ENCODE measurements at places on chromosomes 2 and 18.

GRCh38 chr2:46951290-46952064 lies 35.9 kb upstream of the MCFD2 start:
- DNase-seq: no peak

GRCh38 chr18:55477499-55477859 lies 110.5 kb downstream of the TCF4 start:
- DNase-seq: no peak

GRCh38 chr2:23760736-23761135 lies 166.2 kb downstream of the ATAD2B start:
- no peak for DNase-seq

GRCh38 chr2:169741-170140 lies 94.1 kb downstream of the SH3YL1 start:
- DNase-seq: no peak

DNA sequence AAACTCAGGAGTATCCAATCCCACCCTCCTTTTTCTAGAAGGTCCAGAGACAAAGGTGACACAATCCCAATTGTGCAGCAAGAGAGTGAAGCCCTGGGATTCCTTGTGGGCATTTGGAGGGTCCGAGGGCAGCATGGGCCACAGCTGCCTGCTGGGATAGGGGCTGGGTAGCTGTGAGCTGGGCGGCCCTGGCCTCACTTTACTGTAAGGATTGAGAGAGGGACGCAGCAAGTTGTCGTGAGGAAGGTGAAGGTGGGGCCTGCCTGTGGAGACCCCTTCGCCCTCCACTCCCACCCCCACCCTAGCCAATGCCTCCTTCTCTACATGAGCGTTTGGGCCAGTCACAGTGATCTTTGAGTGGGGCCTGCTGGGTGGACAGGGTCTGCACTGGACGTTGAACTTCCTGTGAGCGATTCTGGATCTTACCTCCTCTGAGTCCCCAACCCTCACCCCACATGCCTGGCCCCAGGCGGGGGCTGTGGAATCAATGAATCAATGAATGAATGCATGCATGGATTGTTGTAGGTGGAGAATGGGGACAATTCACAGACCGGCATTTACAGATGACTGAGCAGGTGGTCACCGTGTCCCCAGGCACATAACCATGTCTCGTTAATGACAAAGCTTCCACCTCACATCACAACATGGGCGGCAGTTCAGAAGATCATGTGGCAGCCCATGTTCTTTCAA lies 107.2 kb downstream of the INHBB start:
- no peak for DNase-seq

- no peak for DNase-seq
Observed at GRCh38 chr2:171963198-171963597, 36.6 kb upstream of the METAP1D start.

- DNase-seq: no peak
Observed at GRCh38 chr2:38835015-38835601, 40.6 kb downstream of the DHX57 start.

DNA sequence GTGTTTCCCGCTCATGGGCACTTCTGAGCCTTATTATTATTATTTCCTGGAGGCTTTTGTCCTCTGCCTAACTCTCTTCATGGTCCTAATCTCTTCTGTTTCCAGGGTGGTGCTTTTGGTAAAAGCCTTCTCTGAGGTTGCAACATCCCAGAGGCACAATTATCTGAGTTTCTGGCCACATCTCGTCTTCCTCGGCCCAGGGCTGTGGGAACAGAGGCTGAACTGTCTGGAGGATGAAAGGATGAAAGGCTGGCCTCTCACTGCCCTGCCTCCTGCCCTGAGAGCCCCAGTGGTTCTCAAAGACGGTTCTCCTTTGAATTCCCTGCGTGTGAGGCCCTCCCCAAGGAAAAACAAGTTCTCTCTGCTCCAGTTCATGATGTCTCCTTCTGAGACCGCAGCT lies 13.8 kb downstream of the GYPC start:
- DNase-seq: no peak

GRCh38 chr2:230668939-230669303 lies 43.7 kb upstream of the CAB39 start:
- no peak for DNase-seq

DNA sequence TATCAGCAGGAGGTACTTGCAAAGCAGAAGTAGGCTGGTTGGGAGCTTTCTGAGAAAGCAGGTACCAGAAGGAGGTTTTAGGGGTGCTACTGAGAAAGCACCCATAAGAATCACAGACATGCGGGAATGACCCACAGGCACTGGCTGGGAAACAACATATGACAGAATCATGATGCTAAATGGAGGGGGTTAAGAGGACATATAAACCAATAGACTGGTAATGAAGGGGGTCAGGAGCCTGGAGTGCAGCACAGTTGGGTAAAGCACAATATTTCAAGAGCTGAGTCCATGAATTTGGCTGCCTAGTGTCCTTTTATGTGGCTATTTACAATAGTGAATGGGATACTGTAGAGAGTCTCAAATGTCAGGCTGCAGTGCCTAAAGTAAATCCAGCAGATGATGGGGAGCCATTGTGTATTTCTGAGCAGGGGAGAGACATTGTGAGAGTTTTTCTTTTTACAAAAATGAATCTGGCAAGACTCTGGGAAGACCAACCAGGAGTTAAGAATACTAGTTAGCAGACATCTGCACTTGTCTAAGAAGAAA lies 27.6 kb upstream of the GMCL1 start:
- DNase-seq: no peak

DNA sequence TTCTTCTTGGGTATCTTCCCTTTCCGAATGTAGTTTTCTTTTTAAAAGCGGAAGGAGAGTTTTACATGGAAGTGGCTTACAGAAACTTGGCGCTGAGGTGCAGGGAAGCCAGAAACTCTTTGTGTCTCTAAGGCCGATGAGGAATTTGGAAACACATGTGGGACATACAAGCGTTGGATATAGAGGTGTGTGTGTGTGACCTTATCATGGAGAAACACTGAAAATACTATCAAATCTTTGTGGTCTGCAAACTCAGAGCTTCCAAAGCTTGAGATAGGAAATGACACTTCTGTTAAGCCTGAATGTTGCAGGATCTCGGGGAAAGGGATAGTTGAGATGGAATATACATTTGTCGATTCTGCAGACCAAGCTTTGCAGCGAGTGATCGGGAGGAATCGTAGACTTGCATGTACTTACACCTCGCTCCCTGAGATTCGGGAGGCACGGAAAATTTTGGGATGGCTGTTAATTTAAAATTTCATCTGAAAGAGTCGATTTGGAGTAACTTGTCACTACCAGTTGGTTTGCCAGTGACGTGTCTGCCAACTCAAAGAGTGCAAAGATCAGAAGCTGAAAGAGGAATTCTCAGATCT lies 1.0 kb downstream of the NAB1 start:
- DNase-seq: no peak

DNA sequence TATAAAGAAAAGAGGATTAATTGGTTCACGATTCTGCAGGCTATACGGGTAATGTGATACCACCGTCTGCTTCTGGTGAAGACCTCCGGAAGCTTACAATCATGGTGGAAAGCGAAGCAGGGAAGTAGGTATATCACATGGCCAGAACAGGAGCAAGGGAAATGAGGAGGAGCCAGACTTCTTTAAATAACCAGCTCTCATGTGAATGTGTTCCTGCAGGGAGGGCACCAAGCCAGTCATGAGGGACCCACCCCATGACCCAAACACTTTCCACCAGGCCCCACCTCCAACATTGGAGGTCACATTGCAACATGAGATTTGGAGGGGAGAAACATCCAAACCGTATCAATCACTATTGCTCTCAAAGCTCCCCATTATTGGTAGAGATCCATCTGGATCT lies 61.8 kb downstream of the EFEMP1 start:
- DNase-seq: no peak

DNA sequence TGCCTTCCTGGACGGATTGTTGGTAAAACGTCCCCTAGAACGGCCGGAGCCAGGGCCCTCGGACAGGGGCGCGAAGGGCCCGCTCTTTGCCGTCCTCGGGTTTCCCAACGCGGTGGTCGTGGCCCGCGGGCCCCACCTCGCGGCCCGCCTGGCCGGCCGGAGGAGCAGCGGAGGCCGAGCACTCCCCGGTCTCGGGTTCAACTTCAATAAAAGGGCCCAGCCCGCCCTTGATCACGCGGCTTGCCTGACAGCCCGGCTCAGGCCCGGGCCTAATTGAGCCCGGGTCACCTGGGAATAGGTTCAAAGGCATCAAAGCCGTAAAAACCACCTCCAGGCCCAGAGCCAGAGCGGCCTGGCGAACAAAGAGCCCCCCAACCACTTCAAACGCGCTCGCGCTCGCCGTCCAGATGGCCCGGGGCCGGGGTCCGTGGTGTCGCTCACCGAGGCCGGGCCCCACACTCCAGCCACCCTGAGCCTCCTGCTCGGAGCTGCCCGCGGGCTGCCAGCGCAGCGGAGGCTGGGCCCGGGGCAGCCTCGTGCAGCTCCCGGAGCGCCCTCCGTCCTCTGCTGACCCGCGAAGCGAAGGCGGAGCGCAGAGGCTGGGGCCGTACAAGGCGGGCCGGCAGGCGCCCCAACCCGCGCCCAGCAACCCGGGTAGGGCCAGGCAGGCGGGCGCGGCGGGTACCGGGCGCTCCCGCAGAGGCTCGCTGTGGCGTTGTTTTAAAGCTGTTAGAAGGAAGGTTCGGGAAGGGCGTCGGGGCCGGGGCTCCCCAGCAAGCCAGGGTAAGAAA lies 1.1 kb upstream of the TWIST2 start:
- no peak for DNase-seq

DNA sequence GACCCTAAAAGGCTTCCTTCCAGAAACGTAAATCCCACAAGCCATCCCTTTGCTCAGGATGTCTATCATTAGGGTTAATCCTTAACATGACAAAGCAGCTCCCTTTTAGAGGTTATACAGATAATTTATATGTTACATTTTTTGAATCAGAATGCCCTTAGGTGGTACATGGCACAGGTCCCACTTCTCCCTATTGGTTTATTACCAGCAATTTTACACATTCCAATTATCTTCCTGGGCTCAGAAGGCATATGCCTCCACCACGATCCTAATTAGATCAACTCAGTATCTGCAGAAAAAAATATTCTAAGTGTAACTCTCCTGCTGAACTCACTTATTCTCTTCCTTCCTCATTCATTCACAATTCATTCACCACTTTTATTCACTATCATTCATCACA lies 507.0 kb upstream of the MAP2 start:
- DNase-seq: no peak

DNA sequence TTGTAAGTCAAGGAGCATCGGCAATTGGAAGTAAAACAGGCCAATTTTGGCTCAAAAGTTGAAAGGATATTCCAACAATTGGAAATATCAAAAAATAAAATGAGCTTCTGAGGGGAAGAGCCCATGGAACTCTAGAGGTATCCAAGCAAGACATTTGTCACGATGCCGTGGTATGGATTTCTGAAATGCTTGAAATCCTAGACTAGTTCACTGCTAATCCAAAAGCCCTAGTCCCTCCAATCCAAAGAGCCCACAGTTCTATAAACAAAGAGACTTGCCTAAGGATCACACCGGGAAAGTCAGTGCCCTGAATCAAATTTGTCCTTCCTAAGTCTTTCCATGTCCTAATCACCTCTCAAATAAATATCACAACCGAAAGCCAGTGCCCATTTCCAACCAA lies 85.1 kb downstream of the CLHC1 start:
- DNase-seq: no peak

GRCh38 chr2:134324430-134324829 lies 70.6 kb downstream of the MGAT5 start:
- DNase-seq: no peak

DNA sequence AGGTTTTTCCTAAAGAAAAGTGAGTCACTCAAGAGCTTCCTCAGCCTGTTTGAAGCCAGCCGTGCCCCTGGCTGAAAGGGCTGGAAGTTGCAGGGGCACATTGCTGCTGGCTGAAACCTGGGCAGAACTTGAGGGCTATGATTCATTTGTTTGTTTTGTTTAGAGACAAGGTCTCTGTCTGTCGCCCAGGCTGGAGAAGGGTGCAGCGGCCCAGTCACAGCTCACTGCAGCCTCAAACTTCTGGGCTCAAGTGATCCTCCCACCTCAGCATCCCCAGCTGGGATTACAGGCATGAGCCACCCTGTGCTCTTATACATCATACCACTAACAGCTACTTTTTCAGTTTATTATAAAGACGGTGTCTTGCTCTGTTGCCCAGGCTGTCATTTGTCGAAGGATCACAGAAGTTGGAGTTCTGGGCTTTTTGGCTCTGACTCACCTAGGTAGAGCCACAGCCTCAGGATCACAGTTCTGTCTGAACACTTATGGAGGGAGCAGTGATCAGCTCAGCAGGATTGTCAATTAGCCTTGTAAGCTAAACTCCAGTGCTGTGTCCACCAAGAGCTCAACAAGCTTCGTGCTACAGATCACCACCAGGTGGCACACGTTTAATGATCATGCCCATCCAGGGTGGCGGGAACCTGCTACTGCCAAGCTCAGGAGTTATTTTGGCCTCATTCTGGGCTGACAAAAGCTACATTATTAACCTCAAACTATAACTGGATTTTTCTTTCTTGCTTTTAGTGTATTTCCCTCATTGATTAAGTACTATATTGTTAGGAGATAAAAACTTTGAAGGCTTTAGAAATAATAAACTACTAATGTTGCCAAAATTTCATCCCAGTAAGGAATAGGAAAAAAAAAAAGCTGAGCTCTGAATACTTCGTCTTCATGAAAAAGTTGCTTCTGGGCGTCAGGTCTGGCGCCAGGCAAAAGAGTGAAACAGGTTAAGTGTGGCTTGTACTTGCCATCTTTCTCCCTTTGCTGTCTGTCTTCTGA lies 57.9 kb downstream of the ARHGEF33 start:
- peak; percentile 27 for DNase-seq

- DNase-seq: no peak
Observed at GRCh38 chr2:206086716-206087350, 859 bp upstream of the INO80D start.

DNA sequence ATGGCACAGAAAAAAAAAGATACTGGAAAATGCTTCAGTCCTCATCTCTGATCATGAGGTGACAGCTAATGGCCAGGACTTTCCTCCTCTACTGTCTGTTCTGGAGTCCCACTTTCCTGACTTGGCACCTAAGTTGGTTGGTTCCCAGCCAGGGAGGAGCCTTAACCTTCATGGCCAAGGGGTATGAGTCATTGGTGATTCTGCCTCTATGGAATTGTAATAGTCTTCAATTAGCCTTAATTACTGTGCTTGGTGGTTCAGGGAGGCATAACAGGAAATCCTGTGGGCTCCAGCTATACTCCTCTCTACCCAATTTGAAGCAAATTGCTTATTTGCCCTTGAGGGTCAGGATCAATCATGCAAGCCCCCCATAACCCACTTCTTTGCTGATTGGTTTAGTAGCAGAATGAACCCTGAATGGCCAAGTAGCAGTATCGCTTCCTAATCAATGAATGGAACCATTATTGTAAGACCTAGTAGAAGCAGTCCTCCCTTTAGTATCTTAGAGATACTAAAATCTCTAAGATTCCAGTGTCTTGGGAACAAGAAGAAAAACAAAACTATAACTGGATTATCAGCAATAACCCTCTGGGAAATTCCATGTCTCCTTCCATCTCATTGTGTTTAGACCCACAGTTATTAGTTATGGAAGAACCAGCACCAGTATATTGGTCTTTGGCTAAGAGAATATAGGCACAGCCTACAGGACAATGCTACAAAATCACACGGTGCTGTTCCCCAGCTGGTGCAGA lies 109.0 kb downstream of the COL6A3 start:
- DNase-seq: no peak

DNA sequence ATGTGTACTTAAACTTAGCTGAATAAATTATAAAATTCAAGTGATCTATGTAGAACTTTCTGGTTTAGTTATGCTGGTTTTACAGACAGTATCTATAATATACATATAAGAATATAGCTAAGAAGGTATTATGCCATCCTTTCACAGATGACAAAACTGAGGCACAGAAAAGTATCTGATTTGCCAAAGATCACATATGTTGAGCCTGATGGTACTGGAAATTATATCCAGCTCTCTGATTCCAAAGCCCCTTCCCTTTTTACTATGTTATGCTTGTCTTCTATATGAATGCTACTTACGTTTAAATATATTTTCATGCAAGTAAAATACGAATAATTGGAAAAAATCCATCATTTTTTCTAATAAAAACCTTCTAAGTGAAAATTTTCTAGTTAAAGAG lies 1631.3 kb downstream of the DPP10 start:
- no peak for DNase-seq

All from stimulated activated CD4-positive, alpha-beta T cell treated with anti-CD3 and anti-CD28 coated beads, Interleukin-1b, Interleukin-23, amount 100 ng/mL, for 1 hour (primary cell).